ENCODE measurements at places on chromosomes 11 and 22. TPM values are rescaled to one million over a fixed set of nuclear protein-coding genes. Genes with fewer than 3 reads are reported as not detected.

The APOL3 gene
- polyA plus RNA-seq: not detected

The ILK gene
- polyA plus RNA-seq: 81.3 TPM

The HDAC10 gene
- polyA plus RNA-seq: 40.5 TPM

The NAALAD2 gene
- 23.4 TPM for polyA plus RNA-seq

The NCAM1 gene
- polyA plus RNA-seq: 158 TPM

The FAM83F gene
- polyA plus RNA-seq: 0.02 TPM

The MYOD1 gene
- not detected for polyA plus RNA-seq

Data from neural cell (in vitro differentiated cells).